ENCODE measurements at places on chromosomes 6 and 20.

- no peak for DNase-seq
These were observed 16.2 kb downstream of the FOXC1 start for GRCh38 chr6:1625794-1626435.

DNA sequence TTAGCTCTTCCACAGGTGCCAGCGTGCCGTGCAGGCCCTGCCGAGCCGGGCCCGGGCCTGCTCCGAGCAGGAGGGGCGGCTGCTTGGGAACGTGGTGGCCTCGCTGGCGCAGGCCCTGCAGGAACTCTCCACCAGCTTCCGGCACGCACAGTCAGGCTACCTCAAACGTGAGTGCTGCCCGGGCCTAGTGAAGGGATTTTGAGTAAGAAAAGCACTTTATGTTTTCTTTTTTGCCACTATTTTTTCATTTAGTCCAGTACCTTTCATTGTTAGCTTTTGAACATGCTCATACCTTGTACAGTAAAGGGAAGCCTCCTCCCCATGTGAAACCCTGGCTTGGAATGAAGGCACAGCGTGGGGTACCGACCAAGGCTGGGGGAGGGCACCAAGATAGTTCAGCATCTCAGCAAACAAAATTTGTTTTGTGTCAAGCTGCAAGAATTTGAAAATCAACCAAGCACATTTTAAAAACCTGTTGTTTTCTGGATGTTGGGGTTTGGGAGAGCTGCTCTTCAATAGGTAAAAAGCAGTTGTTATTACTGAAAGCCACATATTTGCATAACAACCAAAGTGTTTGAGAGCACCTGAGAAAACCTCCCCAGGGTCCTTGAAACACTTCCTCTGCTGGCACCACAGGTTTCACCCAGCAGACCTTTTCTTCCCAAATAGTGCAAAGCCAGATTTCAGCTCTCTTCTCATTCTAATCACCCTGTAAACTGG lies 18.4 kb downstream of the STX16 start:
- peak; percentile 46 for DNase-seq

DNA sequence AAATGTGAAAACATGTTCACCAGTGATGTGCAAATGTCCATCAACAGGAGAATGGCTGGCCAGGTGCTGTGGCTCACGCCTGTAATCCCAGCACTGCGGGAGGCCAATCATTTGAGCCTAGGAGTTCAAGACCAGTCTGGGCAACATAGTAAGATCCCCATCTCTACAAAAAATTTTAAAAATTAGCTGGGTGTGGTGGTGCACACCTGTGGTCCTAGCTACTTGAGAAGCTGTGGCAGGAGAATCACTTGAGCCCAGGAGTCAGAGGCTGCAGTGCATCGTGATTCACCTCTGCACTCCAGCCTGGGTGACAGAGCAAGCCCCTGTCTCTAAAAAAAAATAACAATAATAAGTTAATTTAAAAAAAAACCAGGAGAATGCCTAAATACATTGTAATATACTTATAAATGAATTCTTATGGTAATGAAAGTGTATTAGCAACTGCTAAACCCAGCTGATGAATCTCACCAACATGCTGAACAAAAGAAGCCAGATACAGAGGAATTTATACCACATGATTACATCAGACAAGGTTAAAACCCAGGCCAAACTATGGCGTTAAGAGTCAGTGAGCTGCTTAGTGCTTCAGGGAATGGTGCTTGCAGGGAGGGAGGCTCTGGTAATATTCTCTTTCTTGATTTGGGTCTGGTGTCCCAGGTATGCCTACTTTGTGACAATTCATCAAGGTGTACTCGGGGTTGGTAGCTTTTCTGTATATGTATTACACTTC lies 36.4 kb downstream of the RPP40 start:
- no peak for DNase-seq

GRCh38 chr6:117264692-117265409 lies 507 bp upstream of the VGLL2 start:
- peak; percentile 58 for DNase-seq

GRCh38 chr6:136076496-136076895 lies 173.6 kb downstream of the MTFR2 start:
- DNase-seq: no peak

GRCh38 chr6:140380427-140381218 lies 1006.2 kb upstream of the CITED2 start:
- DNase-seq: no peak

- DNase-seq: no peak
These were observed 4.6 kb downstream of the MDGA1 start for GRCh38 chr6:37693079-37693478.

- DNase-seq: no peak
These were observed 131.5 kb upstream of the MAN1A1 start for GRCh38 chr6:119480961-119481497.

DNA sequence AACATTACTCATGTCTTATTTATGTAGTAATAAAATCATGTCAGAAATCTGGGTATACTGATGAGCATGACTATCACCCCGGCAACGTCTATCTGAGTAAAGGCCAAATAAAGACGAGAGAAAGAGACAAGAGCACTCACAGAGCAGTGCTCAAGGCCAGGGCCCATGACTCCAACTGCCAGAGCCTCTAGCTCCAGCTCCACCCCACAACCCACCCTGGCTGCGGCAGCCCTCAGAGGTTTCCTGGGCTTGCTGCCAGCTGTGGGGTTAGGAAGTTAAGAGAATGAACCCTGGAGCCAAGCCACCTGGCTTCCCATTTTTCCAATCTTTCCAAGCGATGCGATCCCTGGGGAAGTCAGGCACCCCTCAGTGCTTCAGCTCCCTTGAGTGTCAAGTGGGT lies 92.0 kb upstream of the PAX1 start:
- DNase-seq: no peak

DNA sequence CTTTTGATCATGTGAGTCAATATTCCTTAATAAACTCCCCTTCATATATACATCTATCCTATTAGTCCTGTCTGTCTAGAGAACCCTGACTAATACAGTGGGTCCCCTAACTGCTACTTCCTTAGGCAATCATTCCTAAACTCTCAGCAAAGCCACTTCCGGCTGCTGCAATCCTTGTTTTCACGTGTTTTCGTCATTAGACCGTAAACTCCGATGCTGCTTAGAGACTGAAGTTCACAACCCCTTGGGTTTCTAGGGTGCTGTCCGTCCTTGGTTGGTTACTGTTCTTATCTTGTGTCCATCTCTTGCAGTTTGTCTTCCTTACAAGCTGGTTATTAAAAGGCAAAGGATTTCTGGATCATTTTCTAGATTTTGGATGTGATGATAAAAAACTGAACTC lies 106.4 kb downstream of the GMPR start:
- DNase-seq: no peak

GRCh38 chr6:35068206-35068605 lies 72.9 kb downstream of the TCP11 start:
- DNase-seq: no peak

DNA sequence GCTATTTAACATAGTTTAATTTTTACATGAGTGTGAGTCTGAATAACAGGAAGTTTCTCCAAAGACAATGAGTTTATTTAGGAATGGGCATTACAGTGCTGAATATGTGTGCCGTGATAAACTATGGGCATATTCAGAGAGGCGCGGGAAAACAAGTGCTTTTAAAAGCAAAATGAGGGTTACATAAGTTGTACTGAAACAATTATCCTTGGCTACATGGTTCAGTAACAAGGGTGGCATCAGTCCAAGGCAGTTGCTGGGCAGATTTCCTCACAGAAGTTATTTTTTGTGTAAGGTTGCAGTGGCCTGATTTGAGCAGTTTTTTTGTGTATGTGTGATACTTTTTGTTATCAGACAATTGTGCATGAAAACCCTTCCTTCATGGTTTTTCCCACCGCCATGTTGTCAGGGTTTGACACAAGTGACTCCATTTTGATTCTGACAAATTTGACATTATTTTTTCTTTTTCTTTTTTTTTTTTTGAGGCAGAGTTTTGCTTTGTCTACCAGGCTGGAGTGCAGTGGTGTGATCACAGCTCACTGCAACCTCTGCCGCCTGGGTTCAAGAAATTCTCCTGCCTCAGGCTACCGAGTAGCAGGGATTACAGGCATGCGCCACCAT lies 22.3 kb upstream of the PXDC1 start:
- DNase-seq: no peak

DNA sequence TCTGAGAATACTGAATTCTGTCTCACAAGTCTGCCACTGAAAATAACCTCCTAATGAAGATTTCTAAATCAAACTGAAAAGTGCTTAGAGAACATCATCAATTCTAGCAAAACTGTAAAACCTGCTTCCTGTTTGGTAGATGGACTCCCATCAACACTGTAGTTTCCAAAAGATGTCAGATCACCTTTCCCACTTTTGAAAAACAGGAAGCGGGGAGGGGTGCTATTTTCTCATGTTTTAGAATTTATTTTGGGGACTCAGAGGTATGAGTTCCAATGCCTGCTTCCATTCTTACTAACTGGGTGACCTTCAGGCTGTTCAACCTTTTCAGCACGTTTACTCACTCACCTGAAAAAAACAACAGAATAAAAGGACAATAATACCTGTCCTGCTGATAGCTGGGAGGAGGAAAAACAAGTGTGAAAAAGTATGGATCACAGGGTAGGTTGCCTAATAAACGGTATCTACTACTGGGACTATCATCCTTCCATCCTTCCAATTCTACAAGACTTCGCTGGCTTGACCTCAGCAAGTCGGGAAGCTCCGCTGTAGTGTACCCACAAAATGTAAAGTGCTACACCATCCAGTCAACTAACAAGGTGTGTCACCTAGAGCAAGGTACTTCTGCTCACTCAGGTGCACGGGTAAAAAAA lies 1.1 kb downstream of the ATP5F1E start:
- no peak for DNase-seq

- no peak for DNase-seq
These were observed 582.1 kb upstream of the HTR1E start for GRCh38 chr6:86355271-86355670.

DNA sequence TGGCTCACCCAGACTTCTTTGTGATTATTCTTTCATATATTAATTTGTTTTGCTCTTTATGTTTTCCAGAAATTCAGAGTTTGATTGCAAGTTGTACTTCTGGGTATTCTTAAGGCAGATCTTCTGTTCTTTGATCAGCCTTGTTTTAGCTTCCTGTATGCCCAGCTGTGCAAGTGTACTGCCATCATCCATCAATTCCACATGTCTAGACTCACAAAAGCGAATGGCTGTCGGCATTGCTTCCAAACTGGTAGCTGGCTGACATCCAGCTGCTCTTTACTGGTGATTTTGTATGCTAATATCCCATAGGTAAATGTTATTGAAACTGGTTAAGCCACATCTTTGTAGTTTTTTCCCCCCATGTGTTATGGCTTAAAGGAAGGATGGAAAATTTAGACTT lies 1084.8 kb upstream of the CITED2 start:
- DNase-seq: no peak

DNA sequence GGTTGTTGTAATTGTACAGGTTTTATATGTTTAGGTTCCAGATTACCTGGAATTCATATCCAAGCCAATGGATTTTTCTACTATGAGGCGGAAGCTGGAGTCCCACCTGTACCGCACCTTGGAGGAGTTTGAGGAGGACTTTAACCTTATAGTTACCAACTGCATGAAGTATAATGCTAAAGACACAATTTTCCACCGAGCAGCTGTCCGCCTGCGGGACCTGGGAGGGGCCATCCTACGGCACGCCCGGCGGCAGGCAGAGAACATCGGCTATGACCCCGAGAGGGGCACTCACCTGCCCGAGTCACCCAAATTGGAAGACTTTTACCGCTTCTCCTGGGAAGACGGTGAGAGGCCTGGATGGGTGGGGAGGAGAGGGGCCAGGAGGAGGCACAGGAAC lies 13.6 kb downstream of the BRPF3 start:
- DNase-seq: no peak

GRCh38 chr6:142561511-142562265 lies 259.9 kb downstream of the ADGRG6 start:
- DNase-seq: no peak

DNA sequence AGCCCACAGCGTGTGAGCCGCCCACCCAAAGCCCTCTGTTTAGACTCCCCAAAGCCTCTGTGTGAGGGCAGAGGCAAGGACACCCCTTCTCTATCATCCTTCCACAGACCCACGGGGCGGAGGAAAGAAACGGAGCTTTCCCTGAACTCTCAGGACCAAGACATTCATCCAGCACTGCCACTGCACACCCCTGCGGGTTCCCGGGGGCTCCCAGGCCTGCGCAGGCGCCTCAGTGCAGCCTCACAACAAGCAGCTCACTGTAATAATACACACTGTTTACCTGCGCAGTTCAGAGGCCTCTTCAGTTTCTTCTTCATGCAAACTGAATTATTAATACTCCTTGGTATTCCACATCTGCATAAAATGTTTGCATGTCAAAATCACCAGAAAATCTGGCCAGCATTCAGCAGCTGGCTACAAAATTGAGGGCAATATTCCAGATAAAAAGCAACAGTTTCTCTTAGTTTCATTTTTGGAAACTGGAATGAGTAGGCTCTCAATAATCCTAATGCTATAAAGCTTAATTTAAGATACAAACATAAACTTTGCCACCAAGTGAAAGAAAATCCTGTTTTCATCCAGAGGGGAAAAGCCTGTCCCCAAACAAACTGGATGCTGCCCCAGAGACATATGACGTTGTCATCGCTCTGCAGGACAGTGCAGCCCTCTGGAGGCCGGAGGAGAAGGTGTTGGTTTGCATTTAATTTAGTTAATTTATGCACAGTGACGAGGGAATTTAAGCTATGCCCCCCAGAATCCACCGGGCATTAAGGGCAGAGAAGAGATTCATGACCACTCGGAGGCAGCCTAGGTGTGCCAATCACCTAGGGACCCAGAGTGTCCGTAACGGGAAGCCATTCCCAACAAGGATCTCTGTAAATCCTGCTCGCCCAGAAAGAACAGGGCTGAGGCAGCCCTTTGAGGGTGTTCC lies 45.3 kb downstream of the NINL start:
- DNase-seq: no peak

DNA sequence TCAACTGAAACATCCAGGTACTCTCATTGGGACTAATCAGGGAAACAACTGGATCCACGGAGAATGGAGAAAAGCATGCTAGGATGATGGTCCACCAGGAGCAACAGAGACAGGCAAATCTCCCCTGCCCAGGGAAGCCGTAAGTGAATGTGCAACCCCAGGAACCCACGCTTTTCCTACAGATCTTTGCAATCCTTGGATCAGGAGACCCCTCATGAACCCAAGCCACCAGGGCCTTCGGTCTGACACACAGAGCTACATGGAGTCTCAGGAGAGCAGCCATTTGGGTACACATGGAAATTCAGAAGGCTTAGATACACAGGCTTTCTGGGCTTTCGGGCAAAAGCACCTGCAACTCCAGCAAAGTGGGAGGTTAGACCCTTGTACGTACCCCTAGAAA lies 122.1 kb upstream of the PTCHD4 start:
- no peak for DNase-seq

Data from GM13976 (cell line).